Stimulated activated CD4-positive, alpha-beta T cell treated with anti-CD3 and anti-CD28 coated beads, Interleukin-15, amount 100 ng/mL, for 48 hours (primary cell): ENCODE measurements at places on chromosomes 5 and 9.

DNA sequence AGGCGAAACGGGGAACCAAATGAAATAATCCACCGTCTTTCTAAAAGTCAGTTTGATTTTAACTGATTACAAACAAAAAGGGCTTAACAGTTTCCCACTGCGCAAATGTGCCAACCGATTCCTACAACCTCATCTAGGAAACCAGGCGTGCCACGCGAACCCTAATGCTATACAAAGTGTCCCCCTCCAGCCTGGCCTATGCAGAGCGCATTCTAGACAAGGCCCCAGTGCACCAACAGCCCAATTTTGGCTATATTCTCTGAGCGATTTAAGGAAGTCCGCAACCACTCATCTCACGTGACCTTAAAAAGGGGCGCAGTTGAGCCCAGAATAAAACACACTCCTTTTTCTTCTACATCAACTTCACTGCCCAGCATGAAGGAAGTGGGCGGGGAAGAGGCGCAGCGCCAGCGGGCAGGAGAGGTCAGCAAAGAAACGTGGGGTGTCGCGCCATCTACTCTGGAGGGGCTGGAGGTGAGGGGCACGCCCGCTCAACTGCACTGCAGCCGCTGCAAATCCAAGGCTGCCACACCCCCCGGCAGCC is 779 bp downstream of the FAM13B start:
- DNase-seq: no peak

- no peak for DNase-seq
Measured at GRCh38 chr9:86186696-86187095, 72.8 kb downstream of the C9orf153 start.

DNA sequence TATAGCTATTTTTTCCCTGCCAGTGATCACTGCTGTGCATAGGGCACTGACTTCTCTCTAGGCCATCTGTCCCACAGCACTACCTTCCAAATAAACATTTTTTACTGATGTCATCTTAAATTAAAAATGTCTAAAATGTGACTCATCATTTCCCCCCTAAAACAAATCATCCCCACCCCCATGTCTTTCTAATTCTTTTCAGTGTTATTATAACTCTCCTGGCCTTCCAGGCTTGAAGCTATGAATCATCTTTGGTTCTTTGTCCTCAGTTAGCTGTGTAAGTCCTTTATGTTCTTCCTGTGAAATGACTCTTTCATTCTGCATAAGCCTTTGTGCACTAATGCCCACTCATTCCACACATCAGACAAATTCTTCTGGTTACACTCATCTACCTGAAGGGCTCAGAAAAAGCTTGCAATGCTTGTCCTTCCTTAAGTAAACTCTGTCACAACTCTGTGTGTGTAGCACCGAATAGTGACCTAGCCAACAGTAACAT is 78.1 kb downstream of the CFAP95 start:
- DNase-seq: no peak

- DNase-seq: no peak
Measured at GRCh38 chr5:149175346-149176105, 34.2 kb downstream of the ABLIM3 start.

GRCh38 chr9:34490360-34490759 is 31.8 kb downstream of the DNAI1 start:
- DNase-seq: no peak
